ENCODE measurements at places on chromosomes 6 and 20.

DNA sequence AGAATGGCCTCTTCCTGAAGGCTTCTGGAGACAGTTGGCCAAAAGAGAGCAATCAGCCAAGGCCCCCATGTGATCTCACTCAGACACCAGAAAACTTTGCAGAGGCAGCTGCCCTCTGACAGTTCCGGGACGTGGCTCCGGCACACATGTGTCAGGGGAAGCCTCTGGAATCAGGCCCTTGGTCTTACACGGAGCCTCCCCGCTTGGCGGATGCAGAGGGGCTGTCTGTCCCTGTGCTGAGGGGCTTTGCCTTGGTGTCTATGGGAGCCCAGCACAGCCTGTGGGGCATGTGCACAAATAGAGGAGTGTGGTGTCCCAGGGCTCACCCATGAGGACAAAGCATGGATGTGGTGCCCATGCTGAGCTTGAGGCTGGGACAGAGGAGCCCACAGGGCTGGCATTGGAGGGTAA is 13.8 kb downstream of the SIGLEC1 start:
- no peaks in the 10 kb centered on the region for H3K4me1 ChIP-seq
- no peaks in the 10 kb centered on the region for H3K36me3 ChIP-seq
- no peak for DNase-seq
- no peak overlapping the region for H3K4me3 ChIP-seq

DNA sequence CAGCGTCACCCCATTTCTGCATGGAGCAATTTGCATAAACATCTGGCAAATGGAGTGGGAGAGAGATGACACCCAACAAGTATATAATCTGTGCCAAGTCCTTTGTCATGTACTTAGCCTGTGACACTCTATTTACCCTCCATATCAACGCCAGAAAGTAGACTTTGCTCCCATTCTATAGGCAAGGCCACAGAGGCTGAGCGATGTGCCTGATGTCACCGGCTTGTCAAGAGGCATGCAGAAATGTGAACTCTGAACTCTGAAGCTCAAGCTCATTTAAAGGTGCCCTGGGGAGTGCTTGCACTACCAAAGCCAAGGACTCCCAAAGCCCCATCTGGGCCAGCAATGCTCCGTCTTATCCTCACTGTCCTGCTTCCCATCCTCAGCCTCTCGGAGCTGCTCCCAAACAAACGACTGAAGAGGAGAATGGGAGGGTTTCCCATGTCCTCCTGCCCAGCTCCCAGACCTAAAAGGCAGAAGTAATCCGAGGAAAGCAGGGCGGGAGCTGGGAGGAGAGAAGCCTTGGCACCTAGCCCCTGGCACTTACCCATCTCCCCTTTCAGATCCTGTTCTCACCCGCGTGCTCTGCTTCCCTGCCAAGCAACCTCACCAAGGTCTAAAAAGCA is 9.2 kb downstream of the CPNE5 start:
- peak; percentile 80 for DNase-seq
- no peak overlapping the region for H3K4me3 ChIP-seq
- peak overlapping the region; percentile 40 for H3K27ac ChIP-seq

DNA sequence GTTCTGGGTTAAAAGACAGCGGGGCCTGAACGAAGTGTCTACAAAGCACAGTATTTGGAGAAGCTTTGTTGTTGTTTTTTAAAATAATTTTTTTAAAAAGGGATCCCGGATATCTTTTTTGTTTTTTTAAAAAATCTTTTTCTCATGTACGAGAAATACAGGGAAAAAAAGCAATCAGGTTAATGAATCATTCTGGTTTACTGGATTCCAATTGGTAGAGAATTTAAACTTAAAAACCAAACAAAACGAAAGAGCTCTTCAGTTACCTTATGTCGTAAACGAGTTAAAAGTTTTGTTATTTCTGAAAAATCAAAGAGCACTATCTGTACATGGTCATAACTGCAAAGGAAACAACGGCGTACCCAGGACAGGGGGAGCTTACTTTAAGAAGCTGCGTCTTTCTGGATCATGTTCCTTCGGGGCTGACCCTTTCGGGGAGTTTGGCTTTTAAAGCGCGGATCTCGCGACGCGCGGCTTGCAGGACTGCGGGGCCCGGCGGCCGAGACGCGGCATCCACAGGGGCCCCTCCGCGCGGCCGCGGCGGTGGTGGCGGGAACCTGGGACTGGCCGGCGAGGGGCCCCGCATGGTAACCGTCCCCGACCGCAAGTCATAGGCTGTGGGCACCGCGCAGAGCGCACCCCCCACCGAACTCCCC is 927 bp downstream of the IL20RA start:
- peak overlapping the region; percentile 95 for H3K27ac ChIP-seq
- H3K27me3 ChIP-seq = no peaks in the 10 kb centered on the region
- no peaks in the 10 kb centered on the region for H3K4me1 ChIP-seq
- peak overlapping the region; percentile 77 for H3K4me3 ChIP-seq
- DNase-seq = peak; percentile 55

GRCh38 chr6:160348223-160349019 is at the start of gene SLC22A3:
TSS of gene SLC22A3 (plus strand) at chr6:160348378. CDS start at chr6:160348420, 42 bp downstream.
- no peaks in the 10 kb centered on the region for H3K4me1 ChIP-seq
- no peaks in the 10 kb centered on the region for H3K36me3 ChIP-seq
- peak within 1 kb of the TSS; percentile 45 for H3K27ac ChIP-seq
- H3K27me3 ChIP-seq = no peaks in the 10 kb centered on the region

DNA sequence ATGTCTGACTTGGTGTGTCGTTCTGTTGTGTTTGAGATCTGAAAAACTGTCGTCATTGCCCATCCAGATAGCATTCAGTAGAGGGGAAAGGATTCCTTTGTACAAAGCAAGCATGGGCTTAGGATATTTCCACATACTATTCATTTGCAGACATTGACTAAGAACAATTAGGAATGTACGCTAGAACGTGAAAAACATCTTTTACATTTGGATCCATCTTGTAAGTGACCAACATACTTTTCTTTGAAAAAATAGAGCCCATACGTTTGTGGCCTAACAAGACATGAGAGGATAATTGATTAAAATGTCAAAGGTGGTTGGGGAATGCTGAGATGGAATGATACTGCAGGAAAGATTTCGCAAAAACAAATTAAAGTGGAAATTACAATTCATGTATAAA is 225.8 kb upstream of the QKI start:
- H3K27ac ChIP-seq = no peak overlapping the region
- no peaks in the 10 kb centered on the region for H3K36me3 ChIP-seq
- no peaks in the 10 kb centered on the region for H3K27me3 ChIP-seq
- no peak overlapping the region for H3K4me3 ChIP-seq
- H3K4me1 ChIP-seq = no peaks in the 10 kb centered on the region
